Ammon's horn (tissue), 1 donor: ENCODE measurements at places on chromosomes 16 and 17.

- no peak for DNase-seq
These were observed 52.0 kb downstream of the LDHD start for GRCh38 chr16:75064403-75065148.

DNA sequence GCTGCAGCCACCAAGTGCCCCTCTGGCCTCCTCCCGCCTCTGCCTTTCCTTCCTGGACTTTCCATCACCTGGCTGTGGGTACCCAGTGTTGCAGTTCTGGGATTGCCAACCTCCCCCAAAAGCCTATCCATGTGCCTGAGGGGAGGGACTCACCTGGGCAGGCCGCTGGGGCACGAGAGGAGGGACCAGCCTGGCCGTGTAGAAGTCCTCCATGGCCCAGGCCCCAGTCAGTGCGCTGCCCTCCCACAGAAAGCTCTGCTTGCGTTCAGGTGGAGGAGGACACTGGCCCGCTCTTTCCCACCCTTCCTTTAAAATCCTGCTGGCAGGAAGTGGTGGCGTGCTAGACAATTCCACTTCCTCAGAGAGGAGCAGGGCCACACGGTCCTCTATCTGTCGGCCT is 14.2 kb downstream of the SLX4 start:
- DNase-seq = no peak

DNA sequence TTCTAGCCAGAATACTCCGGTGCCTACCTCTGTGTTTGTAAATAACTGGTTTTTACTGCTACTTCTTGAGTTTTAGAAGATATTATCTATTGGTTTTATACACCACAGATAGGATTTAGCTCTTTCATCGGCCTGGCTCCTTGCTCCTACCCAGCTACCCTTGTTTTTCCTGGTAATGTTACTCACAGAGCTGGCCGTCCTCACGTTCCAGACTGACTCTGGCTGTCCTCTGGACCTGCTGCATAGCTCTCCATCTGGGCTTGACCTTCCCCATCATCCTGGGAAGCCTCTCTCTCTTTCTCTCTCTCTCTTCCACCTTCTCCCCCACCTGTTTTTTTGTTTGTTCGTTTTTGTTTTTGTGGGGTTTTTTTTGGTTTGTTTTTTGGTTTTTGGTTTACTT is 51.5 kb downstream of the MPRIP start:
- no peak for DNase-seq

GRCh38 chr16:29022196-29022595 is 37.3 kb downstream of the LAT start:
- no peak for DNase-seq

- DNase-seq = no peak
These were observed 185.4 kb downstream of the SEC14L1 start for GRCh38 chr17:77326076-77326591.

DNA sequence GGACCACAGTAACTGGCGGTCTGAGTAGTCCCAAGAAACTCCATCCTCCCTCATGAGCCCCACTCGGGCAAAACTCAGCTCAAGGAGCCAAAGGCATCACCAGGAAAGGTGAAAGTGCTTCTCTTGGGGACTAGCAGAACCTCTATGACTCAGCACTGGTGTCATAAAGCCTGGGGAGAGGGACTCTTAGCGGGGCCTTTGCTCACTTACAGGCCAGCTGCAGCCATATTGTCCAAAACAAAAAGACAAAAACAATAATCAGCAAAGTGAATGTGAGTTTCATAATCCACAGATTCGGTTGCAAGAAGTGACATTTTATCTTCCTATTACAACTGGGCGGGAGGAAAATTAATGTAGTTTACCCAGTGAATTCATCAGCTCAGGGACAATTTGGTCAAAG is at the start of gene TEKT5:
Gene TEKT5, minus strand, starts transcription at position 101 of the 400 bp plus-strand sequence. Its CDS starts 57 bp downstream, at position 44.
- no peak for DNase-seq

DNA sequence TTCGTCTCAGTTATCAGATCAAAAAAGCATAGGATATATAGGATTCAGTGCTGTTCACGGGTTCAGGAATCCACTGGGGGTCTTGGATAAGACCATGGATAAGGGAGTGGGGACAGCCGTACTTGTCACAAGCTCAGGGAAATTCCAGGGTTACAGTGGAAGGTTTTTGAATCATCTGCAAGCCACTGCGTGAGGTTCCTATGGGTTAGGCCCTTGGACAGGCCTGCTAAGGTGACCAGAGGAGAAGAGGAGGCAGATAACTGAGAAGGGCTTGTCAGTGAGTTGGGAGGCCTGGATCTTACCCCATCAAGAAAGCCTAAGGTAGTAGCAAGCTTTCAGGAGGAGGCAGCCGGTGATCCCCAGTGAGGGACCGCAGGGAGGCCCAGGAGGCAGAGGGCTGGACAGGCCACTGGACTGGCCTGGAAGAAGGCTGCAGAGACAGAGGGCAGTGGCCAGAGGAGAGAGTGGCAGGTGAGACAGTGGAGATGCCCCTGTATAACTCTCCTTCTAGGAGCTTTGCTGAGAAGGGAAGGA is 27.3 kb downstream of the NGFR start:
- DNase-seq = no peak

DNA sequence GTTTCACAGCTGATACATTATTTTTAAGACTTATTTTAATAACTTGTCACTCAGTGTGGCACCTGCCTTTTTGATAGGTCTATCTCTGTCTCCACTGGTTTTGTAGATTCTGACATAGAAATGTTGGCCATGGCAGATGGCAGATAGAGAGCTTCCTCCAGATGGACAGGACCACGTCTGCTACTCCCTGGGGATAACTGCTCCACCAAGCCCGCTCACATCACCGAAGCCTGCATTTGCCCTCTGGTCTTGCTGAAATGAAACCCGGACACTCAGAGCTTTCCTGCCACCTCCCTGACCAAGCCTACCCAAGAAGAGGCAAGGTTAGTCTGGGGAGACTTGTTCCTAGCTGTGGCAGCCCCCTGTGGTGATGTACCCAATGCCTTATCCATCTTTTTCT is 16.4 kb upstream of the HAP1 start:
- DNase-seq = no peak

GRCh38 chr17:62101090-62101489 is 36.0 kb upstream of the MED13 start:
- no peak for DNase-seq

- no peak for DNase-seq
These were observed 211.6 kb downstream of the WWOX start for GRCh38 chr16:78310990-78311561.

DNA sequence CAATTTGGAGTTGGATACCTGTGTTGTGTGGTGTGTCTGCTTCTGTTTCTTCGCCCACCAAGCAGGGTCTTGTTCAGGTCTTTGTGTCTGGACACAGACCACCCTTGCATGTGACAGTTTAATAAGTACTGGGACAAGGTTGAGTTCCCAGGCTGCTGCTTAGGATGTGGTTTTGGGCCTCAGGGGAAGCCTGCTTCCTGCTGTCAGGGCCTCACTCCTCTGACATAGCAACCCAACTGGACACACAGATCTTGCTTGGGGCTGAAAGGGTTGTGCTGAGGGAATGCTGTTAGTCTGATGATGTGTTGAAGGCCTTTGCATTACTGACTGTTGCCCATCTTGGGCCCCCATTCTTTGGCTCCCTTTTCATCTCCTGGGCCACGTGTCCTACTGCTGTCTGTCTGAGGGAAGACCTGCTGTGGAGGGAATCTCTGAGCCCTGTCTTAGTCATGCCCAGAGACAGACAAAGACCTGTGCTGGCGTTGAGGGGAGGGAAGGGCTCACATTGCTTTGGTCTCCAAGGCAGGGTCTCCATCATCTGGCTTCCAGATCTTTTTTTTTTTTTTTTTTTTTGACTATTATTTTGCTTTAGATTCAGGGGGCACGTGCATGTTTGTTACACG is 4.7 kb upstream of the TGFB1I1 start:
- DNase-seq = no peak
